ENCODE measurements at places on chromosomes 1 and 21.

DNA sequence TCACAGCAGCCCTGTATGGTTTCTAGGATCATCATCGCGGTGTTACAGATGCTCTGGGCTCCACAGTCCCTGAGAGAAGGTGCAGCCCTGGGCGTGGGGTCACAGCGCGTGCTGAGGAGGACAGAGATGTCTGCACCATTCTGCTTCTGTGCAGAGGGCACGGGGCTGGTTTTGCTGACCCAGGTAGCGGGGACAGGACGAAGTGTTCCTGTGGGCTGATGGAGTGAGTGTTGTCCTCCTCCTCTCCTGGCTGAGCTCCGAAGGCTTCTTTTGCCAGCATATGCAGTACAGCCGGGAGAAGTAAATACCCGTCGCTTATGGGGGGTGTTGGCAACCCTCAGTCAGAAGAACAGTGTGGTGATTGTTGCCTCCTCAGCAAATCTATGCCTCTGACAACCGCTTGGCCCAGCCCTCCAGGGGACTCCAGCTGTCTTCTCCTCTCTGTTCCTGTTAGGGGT lies 101.5 kb downstream of the DDX20 start:
- peak; percentile 61 for DNase-seq

DNA sequence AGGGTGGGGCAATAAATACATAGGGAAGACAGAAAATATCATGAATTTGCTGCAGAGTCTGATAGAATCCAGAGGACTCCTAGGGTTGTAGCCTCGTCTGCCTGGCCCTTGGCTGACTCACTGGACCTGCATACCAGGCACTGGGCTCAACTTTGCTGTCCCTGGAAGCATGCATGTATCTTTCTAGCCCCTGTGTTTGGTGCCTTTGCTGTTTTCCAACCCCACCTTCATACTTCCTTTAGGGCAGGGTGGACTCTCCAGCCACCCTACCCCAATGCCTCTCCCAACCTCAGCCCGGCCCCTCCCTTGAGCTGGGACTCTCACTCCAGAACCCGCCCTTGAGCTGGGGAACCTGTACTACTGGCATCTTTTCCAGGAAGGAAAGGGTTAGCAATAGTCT lies 1.2 kb downstream of the RAB25 start:
- DNase-seq = no peak

DNA sequence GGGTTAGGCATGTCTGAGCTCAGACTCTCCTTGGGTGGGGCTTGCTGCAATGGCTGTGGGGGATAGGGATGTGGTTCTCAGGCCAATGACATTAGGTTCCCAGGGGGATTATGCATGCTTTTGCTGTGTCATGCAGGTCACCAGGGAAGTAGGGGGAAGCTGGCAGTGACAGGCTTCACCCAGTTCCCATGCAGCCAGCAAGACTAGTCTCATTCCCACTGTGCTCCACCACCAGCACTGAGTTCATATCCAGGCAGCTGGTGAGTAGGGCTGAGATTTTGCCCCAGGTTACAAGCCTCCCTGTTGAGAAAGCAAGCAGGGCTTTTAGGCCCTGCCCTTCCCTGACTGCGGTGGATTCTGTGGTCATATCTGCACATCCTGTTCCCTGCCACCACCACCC lies 32.1 kb upstream of the PLA2G5 start:
- DNase-seq = no peak

DNA sequence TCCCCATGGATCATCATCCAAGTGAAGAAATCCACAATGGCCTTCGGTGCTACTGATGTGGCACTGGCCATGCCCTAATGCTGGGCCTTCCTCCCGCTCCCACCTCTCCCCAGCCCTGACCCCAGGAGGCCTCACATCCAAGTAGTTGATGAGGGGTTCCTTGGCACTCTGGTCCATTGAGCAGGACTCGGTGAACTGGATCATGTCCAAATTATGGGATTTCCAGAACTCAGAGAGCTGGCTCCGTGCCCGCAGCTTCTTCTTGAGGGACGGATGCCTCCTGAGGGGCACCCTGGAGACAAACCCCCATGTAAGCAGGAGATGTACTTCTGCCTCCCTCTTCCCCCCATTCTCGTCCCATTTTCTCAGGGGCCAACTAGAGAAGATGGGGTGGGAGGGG lies 929 bp downstream of the CTSE start:
- DNase-seq = no peak

- no peak for DNase-seq
Measured at GRCh38 chr1:119045096-119045746, 57.1 kb upstream of the TBX15 start.

GRCh38 chr1:93338387-93339146 lies 7.1 kb upstream of the DR1 start:
- no peak for DNase-seq

GRCh38 chr1:229693129-229693900 lies 67.3 kb downstream of the URB2 start:
- no peak for DNase-seq

GRCh38 chr1:7551442-7551841 lies 219.7 kb upstream of the VAMP3 start:
- DNase-seq = no peak

GRCh38 chr1:32100807-32101708 lies 6.8 kb upstream of the KPNA6 start:
- DNase-seq = no peak

- DNase-seq = no peak
Measured at GRCh38 chr21:27171707-27172106, 204.8 kb upstream of the ADAMTS5 start.

DNA sequence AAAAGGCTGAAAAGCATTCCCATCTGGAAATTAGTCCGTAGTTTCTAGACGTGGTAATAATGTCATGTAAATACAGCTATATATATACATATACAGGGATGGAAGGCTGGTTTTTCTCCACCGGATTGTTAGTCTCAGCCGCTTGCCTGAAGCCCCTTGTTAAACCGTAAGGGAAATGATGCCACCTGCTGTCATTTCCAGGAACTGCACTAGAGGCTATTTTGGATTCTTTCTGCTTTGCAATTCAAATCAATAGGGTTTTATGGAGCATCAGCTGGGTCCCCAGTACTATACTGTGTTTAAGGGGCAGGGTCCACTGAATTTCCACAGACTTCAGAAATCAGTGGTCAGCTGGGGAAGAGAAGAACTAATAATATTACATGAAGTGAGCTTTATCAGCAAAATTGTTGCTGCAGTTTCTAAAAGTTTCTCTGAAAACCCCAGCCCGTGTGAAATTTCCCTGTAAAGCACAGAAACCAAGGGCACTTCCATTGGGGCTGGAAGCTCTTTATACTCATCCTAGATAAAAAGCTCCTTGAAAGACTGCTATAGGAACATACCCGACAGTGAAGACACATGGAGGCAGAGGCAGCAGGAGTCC lies 33.8 kb upstream of the MPZL1 start:
- DNase-seq = peak; percentile 79

GRCh38 chr21:34827445-34828235 lies 158.8 kb downstream of the CLIC6 start:
- no peak for DNase-seq

DNA sequence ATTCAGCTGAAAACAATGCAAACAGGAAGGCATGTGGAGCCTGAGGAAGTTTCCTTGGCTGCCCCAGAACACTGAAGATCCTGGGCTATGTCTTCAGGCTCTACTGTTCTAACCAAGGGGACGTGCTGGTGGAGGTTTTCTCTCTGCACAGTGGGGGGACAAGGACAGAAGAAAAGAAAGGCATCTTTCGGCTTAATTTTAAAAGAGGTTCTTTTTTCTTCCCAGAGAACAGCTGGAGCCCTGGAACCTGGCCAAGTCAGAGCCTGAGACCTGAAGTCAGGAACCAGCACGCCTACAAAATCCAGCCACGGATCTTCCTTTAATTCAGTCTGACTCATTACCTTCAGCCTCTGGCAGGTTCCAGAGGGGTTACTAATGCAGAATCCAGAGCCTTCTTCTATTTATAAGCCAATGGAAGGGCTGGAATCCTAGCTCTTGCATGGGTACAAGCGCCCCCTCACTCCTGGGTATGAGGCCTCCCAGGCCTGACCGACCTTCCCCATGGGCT lies 19.8 kb downstream of the CTNNBIP1 start:
- DNase-seq = no peak

DNA sequence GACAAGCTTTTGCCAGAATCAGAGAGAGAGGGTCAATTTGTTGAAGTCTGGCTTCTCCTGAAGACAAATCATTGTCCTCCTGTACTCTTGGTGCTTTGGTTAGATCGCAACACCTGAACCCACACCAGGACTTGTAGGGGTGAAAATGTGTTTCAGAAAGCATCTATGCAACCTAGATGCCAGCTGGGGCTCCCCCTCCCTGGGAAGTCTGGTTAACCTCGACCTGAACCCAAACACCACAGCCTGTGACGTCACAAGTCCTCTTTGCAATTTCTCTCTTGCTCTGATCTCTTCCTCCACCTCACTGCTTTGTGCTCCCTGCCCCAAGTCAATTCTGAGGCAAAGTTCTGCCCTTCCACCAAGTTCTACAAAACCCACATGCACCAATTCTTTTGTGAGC lies 42.8 kb upstream of the USP24 start:
- no peak for DNase-seq

GRCh38 chr1:116318897-116319296 lies 54.1 kb upstream of the ATP1A1 start:
- DNase-seq = no peak

GRCh38 chr1:96815914-96816313 lies 94.3 kb downstream of the PTBP2 start:
- no peak for DNase-seq

GRCh38 chr1:25573961-25574360 lies 30.6 kb downstream of the LDLRAP1 start:
- no peak for DNase-seq

All from globus pallidus (tissue), 1 donor.